Motor neuron (in vitro differentiated cells): ENCODE measurements at places on chromosomes 5 and 9. TPM values are rescaled to one million over a fixed set of nuclear protein-coding genes. Genes with fewer than 3 reads are reported as not detected.

DNA sequence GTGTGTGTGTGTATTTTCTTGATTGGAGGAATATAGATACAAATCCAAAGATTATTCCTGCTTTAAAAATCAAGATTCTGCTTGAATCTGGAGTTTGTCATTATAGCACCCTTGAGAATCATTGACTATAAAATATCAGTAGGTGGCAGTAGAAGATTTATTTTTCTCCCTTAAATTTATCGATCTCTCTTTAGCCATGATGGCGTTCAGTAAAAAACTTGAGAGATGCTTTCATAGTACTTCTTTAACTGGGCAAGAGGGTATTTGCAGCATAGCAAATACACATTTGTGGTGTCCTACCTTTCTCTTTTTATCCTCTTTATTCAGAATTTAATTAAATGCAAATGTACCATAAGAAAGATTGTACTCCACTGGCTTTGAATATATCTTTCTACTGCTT is 307.7 kb downstream of the ADGRV1 start:
- peak; percentile 50 for ATAC-seq

DNA sequence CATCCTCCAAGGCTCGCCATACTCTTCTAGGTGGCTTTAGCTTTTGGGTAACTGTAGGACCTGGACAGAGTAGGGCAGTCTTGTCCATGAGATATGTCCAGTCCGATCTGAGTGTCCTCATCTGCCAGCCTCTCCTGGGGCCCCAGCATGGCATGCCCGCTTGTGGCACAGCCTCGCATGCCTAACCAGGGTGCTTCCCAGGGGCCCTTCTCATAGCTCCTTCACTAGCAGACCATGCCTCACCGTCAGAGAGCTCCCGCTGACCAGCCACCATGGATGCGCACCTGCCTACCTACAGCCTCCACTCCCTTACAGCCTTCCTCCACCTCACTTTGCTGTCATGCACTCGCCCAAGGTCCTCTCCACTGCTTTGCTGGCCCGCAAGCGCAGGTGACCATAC is 60.6 kb upstream of the FNIP1 start:
- ATAC-seq: no peak

DNA sequence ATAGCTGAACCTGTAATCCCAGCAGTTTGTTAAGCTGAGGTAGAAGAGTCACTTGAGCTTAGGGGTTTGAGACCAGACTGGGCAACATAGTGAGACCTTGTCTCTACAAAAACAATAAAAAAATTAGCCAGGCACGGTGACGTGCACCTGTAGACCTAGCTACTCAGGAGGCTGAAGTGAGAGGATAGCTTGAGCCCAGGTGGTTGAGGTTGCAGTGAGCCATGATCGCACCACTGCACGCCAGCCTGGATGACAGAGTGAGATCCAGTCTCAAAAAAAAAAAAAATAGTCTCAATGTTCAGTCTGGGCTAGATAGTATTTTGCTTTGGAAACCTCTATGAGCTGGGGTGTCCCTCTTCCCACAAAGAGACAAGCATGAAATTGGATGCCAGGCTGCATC is 51.9 kb upstream of the IQGAP2 start:
- ATAC-seq: no peak

GRCh38 chr9:134526584-134527477 is 114.8 kb upstream of the COL5A1 start:
- no peak for ATAC-seq

DNA sequence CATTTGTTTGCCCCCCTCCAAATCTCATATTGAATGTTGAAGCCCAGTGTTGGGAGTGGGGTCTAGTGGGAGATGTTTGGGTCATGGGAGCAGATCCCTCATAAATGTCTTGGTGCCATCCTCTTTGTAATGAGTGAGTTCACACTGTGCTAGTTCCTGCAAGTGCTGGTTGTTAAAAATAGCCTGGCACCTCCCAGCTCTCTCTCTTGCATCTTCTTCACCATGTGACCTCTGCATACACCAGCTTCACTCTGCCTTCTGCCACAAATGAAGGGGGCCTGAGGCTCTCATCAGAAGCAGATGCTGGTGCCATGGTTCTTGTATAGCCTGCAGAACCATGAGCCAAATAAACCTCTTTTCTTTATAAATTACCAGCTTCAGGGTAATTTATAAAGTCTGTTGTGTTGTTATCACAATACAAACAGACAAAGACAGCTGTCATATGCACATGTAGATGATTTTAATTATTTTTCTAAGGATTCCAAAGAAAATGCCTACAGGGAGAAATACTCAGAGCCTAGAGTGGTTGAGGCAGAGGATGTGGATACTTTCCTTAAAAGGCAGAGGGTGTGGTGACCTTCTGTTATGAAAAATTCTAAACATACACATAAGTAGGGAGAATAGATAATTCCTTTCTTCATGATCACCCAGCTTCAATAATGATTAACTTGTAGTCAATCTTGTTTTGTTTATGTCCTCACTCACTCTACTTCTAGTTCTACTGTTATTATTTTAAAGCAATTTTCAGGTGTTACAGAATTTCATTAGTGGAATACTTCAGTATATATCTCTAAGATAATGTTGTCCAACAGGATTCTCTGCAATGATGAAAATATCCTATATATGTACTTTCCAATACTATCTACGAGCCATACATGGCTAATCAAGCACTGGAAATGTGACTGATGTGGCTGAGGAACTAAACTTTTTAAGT is 75.1 kb upstream of the RANBP6 start:
- no peak for ATAC-seq

DNA sequence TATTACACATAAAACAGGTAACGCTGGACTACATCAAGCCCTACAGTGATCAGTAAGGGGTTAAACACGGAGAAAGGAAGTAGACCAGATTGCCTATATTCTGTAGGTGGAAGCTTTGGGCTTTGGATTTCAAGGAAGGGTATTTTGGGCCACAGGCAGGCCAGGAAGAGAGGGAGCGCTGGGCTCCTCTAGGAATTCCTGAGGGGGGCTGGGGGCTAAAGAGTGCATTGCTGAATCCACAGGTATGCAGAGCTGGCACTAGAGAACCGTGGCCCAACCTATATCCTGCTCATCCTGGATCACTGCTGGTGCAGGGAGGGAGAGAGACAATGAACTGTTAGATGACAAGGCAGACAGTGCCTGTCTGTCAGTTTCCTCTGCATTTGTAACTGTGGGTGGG is 367.1 kb downstream of the CSNK1G3 start:
- ATAC-seq: no peak

DNA sequence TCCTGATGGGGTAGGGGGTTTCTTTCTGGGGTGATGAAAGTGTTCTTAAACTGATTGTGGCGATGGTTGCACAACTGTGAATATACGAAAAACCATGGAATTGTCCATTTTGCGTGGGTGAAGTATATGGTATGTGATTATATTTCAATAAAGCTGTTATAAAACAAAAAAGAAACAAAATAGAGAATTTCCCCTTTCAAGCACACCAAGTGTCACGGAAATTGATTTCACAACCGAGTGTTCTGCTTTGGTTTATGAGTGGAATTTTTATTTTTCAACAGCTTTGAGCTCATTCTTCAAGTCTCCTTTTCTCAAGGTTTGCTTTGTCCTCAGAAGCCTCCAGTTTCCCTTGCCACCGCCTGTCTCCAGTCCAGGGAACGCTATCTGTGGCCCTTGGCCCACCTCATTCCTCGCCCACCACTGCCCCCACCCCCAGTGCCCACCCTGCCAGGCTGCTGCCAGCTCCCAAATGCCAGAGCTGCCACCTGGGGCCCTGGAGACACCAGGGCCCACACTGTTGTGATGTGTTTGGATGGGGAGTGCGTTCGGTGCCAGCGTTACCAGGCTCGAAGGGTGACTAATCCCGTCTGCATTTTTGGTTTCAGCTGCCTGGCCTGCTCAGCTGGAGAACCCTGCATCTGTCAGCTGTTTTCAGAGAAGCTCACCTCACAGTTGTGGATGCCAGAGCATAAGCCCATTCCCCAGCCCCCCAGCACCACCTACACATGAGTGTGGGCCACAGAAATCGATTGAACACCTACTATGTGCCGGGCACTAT is 30.4 kb downstream of the DUSP1 start:
- no peak for ATAC-seq

DNA sequence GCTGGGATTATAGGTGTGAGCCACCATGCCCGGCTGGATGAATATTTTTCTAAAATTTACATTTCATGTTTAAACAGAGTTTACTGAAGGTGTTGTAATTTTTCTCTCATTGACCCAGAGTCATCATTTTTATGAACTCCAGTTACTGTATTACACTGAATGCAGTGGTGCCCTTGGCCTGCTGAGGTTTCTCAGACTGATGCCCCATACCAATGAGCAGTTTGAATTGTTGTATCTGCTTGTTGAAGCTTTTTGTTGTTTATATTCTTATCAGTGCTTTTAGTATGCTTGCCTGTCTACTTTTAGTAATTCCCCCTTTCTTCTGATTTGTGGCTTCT is 29.9 kb downstream of the NFX1 start:
- no peak for ATAC-seq

GRCh38 chr5:117456866-117457470 is 882.3 kb upstream of the SEMA6A start:
- ATAC-seq: no peak

DNA sequence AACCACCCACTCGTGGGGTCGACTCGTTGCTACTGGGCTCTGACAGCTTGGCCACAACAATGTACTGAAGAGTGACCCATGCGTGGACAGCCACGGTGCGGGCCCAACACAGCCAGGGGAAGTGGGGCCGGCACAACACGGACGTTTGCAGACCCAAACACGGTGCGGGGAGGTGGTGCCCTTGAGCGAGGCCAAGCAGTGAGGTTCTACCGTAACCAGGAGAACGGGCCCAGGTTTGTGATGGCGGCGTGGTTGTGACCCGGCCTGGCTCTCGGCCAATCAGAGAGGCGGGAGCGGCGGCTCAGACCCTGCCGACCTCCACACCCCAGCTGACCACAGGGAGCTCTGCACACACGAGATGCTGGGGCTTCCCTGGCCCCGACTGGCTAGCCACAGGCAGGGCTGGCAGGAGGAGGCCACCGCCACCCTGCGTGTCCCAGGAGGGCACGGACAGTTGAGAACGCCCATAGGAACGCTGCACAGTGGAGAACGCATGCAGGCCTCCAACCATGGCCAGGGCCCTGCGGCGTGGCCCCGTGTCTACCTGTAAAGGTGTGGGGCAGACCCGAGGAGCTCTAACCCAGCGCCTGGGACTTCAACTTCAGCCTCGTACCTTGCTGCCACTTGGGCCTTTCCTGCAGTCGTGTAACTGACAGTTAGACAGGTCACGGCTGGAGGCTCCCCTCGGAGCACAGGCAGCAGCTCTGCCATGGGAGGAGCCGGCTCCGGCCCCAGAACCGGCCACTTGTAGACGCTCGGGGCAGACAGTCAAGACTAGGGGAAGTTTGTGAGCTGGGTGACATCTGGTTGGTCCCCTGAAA is 13.7 kb downstream of the BRD3 start:
- no peak for ATAC-seq

DNA sequence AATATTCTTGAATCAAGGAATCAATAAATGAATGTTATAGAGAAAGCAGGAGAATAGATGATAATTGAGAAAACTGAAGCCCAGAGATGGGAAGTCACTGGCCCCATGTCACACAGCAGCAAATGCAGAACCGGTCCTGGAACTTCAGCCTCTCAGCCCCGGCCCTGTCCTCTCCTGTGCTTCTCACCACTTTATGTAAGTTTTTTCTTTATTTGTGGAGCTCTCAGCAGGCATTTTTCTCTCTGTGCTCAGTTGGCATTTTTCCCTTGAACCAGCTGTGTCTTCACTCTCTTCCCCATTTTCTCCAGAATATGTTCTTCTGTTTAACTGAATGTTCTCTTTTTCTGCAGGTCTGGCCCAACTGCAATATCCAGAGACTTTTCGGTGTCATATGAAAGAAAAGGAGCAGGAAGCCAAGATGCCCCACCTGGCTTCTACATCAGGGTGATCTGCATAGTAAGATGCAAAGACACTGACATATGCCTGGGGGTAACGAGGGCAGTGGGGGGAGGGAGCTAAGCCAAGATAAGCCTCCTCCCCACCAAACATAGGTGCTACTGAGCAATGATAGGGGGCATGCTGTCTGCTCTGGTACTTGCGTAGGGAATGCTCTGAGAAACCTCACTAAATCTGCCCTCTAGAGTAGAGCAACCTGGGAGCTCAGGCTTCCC is 12.8 kb upstream of the LCP2 start:
- ATAC-seq: no peak

- no peak for ATAC-seq
These were observed 18.7 kb downstream of the CPLX2 start for GRCh38 chr5:175889910-175890684.

- no peak for ATAC-seq
These were observed 137.0 kb downstream of the MRPL36 start for GRCh38 chr5:1662559-1663085.

GRCh38 chr9:69427286-69427685 is 102.3 kb downstream of the ENTREP1 start:
- no peak for ATAC-seq

GRCh38 chr9:129145841-129146292 is 32.2 kb downstream of the IER5L start:
- peak; percentile 21 for ATAC-seq

DNA sequence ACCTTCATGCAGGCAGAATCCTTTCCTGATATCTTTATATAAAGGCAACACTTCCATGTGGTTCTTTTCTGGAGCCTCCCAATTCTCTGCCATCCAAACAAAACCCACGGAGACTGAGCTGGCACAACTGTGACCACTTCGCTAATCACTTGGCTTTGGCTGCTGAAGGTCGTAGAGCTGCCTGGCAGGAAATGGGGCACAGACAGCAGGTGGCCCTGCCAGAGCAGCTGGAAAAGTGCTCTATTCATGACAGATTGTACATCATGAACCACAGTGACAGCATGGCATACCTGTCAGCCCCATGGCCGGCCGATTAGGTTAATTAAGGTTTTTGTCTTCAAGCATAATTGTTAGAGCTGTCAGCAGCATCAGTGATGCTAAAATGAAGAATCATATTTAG is 141.9 kb upstream of the ANKRD55 start:
- no peak for ATAC-seq

The PRR16 gene
- 1.0 and 1.3 TPM in 2 replicates for total RNA-seq

The FLT4 gene
- 2.5 and 2.8 TPM in 2 replicates for total RNA-seq

The GABRP gene
- not detected in 2 replicates for total RNA-seq

The IL11RA gene
- total RNA-seq: 20.7 and 21.9 TPM in 2 replicates

The SLC6A19 gene
- total RNA-seq: 0.15 TPM in 1 of 2 replicates, not detected in the other

The IL4 gene
- total RNA-seq: not detected in 2 replicates

The SLC45A2 gene
- total RNA-seq: 0.18 and 0.77 TPM in 2 replicates
